Endothelial cell of umbilical vein (primary cell): ENCODE measurements at places on chromosomes 3 and 15.
A peak's percentile ranks its signal among the peaks of the same experiment; 100 is the strongest.

DNA sequence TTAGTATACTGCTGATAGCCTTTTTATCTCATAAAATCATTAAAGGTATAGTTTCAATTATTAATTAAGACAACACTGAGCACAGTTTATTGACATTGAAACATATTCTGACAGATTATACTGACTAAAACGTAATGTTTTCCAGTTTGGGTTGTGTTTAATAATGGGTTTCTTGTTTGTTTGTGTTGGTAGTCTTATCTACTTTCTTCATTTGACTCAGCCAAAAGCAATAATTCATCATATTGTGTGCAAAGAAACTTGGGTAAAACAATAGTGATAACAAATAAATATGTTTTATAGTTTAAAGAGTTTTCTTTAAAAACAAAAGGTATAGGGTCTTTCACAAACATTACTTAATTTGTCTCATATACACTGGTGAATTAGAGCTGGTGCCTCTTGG is 629.2 kb upstream of the AGTR1 start:
- peak; percentile 45 for DNase-seq

GRCh38 chr3:177936721-177937120 is 599.5 kb upstream of the KCNMB2 start:
- DNase-seq = no peak

- DNase-seq = no peak
These were observed 20.3 kb upstream of the RAB6B start for GRCh38 chr3:133915685-133916658.

GRCh38 chr15:45868109-45868691 is 233.4 kb downstream of the SQOR start:
- no peak for DNase-seq

- DNase-seq = peak; percentile 42
These were observed 53.3 kb downstream of the RARB start for GRCh38 chr3:25481386-25481785.

GRCh38 chr3:25723802-25724201 is 59.1 kb upstream of the TOP2B start:
- no peak for DNase-seq

DNA sequence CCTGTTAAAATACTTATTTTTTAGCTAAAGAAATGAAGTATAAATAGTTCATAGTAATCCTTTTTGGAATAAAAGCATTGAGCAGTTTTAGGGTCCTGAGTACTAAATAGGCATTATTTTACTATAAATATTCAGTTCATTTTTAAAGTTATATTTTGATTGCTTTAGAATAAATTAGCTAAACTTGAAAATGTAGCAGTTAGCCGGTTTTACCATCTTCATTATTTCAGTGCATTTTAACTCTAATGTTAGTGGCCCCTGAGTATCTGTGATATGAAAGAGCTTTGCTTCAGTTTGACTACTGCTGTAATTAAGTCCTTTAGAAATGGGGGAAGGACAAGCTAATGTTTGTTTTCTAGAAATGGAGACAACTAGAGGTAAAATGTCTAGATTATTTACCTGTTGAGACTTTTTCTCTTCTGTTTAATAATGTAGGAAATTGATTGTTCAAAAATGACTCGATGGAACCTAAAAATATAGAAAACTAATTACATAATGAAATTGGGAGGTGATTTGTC is 3.6 kb downstream of the SMC4 start:
- DNase-seq = peak; percentile 57

DNA sequence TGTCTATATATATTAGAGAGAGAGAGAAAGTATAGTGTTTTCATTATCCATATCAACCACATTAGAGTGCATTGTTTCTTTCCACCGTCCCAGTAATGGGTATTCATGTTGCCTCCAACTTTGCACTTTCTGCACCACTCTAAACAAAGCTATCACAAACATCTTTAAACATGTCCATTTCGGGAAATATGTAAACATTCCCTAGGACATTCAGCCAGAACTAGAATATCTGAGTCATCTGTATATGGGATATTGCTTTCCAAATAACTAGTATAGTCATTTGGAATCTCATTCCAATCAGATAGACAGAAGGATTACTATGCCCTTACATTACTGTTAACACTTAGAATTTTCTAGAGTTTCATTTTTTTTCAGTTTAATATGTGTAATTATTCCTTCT is 914.9 kb upstream of the EPHA6 start:
- peak; percentile 11 for DNase-seq

DNA sequence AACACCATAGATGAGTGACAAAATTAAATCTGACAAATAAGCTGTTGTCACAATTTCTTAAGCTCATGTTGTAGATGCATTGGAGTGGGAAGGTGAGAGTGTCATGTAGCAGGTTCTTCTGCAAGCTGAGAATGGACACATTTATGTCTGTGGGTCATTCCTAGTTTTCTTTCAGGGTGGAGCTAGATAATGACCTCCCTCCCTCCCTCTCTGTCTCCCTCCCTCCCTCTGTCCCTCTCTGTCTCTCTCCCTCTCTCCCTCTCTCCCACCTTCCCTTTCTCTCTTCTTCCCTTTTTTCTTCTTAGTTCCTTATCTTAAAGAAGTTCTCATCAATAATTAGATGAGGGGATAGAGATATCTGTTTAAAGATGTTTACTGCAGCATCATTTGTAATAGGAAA is 36.0 kb downstream of the PXYLP1 start:
- no peak for DNase-seq

DNA sequence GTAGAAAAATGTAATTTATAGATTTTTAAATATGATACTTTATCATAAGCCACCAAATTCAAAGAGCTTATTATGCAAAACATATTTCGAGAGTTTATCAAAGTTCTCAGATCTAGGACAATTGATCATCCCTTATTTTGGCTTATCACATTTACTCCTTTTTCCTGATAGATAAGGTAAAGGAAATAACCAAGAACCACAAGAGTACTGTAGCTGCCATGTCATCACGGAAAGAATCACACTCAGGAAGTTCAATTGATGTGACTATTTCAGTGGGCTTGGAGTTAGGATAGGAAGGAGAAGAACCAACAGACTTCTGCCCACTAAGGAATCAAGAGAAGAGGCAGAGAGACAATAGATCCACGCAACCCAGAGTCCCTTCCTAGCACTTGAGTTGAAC is 142.7 kb upstream of the TMCO5A start:
- peak; percentile 18 for DNase-seq

DNA sequence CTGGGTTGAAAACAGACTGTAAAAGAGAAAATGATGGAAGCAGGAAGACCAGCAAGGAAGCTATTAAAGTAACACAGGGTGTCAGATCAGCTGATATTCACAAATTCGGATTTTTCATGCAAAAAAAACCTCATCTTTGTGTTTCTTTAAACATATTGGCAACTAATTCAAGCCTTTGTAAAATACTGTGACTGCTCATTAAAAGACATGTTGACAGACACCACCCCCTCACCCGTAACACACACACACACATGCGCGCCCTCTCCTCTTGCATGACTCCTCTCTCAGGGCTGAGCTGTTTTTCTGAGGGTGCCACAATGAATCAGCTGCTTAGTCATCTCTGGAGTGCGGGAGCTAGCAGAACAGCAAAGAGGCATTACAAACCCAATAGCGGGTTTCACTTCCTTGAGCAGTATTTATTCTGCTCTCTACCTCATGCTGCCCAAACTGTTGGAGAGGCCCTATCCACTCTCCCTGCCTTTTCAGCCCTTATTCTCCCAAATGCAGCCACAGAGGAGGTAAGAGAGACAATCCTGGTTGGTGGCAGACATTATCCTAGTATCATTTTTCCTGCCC is 35.8 kb upstream of the CCDC80 start:
- peak; percentile 90 for DNase-seq
